CD4-positive, alpha-beta T cell treated with Interleukin-6 at 100 ng/mL for 8 hours (primary cell): ENCODE measurements at places on chromosomes 1 and 21.

DNA sequence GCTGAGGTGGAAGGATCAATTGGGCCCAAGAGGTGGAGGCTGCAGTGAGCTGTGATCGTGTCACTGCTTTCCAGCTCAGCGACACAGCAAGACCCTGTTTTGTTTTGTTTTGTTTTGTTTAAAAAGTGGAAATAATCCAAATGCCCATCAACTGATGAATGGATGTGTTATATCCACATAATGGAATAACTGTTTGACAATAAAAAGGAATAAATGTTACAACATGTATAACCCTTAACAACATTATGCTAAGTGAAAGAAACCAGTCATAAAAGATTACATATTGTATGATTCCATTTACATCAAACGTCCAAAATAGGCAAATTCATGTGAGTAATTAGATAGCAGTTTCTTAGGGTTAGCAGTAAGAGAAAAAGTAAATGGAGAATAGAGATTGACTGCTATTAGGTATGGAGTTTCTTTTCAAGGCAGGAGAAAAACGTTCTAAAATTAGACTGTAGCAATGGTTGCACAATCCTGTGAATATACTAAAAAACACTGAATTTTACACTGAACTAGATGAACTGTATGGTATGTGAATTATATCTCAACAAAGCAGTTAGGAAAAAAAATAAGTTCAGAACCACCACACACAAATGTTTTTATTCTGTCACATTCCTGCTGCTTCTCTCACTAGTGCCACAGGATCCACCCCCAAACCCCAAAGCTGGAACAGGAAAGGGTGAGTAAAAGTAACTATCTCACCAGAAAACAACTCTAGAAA lies 15.7 kb downstream of the FOXJ3 start:
- peak; percentile 17 for DNase-seq

- DNase-seq = no peak
Measured at GRCh38 chr1:247077876-247078257, 744 bp downstream of the ZNF670 start.

DNA sequence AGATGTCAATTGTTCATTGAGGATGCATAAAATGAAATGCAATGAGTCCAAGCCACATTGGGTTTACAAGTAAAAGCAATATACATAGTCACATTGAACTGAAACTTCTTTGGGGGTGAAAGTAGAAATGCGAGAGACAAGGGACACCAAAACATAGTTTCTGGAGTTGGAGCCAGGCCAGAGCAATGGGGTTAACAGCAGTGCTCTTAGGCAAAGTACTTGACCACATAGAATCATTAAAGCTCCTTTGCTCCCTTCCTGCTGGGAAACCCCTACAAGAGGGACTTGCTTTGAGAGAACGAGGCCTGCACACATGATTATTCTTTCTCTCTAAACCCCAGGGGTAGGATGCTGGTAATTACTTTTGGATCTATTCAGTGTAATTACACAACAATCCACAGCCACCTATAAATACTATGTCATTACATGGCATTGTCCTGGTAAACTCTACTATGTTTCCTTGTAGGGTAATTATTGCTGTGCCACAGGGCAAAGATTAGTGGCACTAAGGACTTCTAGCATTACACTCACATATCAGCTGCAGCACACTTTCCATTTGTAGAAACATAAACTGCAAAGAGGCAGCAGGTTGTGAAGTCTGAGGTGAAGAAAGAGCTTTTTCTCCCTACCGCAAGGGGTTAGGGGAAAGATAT lies 421.6 kb upstream of the PBX1 start:
- DNase-seq = no peak

DNA sequence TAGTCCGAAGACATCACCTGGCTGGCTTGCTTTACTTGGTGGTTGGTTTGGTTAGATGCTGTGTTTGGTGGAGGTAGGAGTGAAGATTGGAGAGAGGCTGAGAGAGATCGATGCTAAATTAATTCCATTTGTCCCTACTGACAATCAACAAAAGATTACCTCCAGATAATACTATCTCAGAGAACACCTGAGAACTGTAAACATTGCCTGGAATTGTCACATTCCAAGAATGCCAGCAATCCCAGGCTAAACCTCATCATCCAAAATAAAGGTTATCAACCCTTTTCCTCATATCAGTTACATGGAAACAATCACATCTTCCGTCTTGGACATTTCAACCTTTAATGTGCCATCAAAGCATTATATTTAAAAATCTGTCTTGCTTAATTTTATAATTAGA lies 141.0 kb downstream of the GRIK1 start:
- no peak for DNase-seq

GRCh38 chr1:27862671-27863537 lies 9.4 kb upstream of the THEMIS2 start:
- DNase-seq = no peak

- DNase-seq = no peak
Measured at GRCh38 chr1:169044971-169045370, 61.5 kb upstream of the ATP1B1 start.

DNA sequence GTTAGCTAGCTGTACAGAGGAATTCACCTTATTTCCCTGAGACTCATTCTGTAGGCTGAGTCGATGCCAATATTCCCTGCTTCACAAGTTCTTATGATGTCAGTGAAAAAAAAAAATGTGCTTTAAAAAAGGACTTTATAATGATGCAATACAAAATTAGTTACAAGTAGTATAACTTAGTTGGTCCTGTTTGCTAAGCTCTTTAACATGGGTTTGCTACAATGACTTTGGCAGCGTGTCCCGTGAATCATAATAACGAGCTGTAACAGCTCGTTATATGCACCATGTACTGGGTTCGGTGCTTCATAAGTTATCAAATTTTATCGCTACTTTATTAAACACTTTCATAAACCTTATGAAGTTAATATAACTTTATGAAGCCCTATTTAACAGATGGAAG lies 349.7 kb downstream of the LMX1A start:
- DNase-seq = no peak

GRCh38 chr1:96746440-96747420 lies 25.1 kb downstream of the PTBP2 start:
- no peak for DNase-seq

GRCh38 chr1:47837056-47837830 lies 159.9 kb downstream of the TRABD2B start:
- no peak for DNase-seq

- DNase-seq = no peak
Measured at GRCh38 chr1:116988908-116989307, 12.7 kb upstream of the CD101 start.

DNA sequence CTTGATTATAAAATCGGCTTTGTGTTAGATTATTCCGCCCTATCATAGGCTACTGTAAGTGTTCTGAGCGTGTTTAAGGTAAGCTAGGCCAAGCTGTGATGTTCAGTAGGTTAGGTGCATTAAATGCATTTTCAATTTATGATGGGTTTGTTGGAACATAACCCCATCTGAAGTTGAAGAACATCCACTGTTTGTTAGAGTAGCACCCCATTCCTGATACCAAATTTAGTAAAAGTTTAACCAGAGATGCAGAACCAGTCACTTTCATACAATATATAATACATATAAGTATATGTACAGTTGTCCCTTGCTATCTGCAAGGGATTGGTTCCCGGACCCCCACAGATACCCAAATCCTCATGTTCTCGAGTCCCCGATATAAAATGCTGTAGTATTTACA lies 16.1 kb downstream of the UBASH3A start:
- DNase-seq = no peak

- no peak for DNase-seq
Measured at GRCh38 chr1:241202401-241202800, 154.6 kb downstream of the RGS7 start.

- DNase-seq = no peak
Measured at GRCh38 chr1:83827741-83828140, 171.2 kb downstream of the TTLL7 start.

DNA sequence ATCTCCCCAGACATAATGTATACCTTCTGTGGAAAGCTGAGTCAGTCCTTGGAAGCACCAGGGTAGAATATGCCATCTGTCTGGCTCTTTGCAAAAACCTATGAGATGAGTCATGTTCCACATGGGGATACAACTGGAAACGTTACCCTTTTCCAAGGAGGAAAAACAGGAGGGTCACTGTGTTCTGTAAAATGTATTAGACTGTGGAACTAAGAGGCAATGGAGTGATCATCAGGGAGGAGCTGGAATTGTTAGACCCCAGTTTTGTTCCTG lies 16.1 kb upstream of the PSMD4 start:
- no peak for DNase-seq

DNA sequence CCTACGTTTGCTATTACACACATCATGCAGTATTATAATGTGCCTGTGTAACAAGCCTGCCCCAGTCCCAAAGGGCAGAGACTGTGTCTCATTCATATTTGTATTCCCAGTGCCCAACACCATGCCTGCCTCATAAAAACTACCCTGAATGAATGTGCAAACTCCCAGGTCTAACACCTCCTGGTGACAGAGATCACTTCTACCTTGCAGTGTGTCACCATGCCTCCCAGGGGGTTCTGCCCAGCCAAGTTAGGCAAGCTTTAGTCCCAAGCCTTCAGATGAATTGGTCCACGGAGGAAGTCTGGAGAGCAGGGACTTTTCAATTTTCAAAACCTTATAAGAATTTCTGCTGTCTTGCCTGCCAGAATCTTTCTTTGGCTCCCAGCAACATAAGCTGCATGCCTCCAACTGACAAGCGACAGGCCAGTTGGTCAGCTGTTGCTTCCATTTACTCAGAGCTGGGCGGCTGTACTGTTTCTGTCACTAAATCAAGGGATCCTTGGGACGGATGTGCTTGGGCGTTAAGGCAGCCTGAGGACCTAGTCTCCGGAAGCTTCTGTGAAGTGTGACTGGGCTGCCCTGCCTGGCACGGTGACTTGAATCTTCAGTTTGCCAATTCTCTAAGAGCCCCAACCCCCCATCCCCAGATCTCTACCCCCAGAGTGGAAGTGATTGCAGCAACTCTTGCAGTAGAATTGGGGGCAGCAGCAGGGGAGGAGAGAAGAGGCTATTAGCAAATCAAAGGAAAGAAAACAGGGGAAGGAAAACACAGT lies 1.2 kb downstream of the RXRG start:
- DNase-seq = peak; percentile 11

DNA sequence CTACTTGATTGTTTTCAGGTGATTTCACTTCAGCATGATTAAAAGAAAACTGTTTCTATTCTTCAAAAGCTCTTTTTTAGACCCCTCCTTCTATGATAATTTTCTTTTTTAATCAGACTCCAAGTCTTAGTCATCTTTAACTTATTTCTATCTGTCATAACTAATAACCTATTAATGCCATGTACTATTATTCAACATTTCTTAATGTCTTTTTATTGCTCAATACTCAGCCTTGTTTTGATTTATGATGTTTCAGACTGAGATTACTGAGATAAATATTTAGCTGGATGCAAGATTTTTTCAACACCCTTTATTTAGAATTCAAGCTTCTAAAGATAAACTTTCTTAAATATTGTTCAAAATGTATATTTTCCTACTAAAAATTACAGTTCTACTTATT lies 53.6 kb downstream of the ATP6V1G3 start:
- DNase-seq = no peak

DNA sequence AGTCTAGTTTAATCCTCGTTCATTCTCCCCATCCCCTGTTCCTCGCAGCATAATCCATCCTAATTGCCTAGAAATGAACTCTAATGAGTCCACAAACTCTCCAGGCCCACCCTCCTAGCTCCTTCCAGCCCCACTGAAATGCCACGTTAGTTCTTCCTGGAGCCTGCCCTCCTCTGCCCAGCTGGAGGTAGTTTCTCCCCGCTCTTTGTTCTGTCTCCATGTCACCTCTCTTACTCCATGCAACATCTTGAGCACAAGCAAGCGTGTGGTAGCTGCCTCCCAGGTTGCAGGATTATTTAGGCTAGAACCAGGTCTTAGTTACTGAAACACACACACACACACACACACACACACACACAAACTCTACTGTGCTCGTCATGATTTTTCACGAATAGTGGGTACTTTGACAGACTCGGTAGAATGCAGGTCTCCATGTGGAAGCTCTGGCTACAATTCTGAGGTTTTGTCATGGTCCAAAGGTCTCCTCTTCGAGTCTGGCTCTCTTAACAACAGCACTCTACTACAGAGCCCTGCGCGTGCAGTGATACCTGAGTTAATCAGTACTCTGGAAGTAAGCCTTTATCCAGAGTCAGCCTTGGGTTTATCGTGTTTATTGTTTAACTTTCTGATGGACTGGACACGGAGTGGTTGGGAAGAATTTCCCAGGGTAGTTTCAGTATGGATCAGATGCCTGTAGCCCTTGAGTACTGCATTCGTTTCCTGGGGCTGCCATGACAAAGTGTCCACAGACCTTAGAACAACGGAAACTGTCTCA lies 27.5 kb downstream of the HUNK start:
- no peak for DNase-seq

DNA sequence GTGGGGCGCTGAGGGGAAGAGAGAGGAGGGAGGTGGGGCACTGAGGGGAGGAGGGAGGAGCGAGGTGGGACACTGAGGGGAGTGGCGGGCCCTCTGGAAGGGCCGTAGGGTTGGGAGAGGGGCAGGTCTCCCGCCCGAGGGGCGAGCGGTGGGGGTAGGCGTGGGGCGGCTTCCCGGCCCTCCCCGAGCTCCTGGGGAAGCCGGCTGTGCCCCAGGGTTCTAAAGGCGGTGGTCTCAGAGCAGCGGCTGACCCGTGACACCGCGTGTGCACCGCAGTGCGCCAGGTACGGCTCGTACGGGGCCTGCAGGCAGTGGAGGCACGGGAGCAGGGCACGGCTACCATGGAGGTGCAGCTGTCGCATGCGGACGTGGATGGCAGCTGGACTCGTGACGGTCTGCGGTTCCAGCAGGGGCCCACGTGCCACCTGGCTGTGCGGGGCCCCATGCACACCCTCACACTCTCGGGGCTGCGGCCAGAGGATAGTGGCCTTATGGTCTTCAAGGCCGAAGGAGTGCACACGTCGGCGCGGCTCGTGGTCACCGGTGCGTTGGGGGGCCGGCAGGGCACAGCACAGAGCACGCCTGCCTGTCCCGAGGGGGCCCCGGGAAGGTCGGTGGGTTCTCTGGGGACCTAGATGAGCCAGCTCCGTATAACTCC lies 68.5 kb downstream of the OBSCN start:
- no peak for DNase-seq

- no peak for DNase-seq
Measured at GRCh38 chr1:3586986-3587759, 24.1 kb downstream of the MEGF6 start.

DNA sequence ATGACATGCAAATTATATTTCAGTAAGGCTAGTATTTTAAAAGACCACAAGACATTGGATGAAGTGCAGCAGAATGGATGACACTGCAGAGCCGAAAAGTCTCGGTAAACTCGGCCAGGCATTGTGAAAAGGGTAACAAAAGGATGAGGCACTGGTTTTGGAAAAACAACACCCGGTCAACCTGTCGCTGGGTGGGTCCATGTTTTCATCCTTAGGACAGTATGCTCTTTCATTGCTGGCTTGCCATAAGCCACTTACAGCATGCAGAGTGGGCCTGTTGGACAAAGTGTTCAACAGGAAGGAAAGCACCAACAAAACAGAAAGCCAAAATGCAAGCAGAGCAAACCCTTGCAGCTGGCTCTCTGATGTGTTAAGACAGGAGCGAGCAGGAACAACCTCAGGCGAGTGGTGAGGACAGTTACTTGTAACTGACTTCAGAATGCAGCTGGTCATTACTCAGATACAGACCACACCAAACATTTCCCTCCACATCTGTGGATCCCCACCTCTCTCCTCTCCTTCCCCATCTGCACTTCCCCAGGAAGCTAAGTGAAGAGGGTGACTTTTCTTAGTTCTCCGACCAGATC lies 2.9 kb upstream of the RCAN1 start:
- DNase-seq = no peak

- DNase-seq = peak; percentile 64
Measured at GRCh38 chr1:2523891-2524609, 2.3 kb downstream of the PANK4 start.
